ENCODE measurements at places on chromosomes 1 and 21.

GRCh38 chr1:229461032-229461668 lies 27.3 kb upstream of the ACTA1 start:
- no peak for DNase-seq

GRCh38 chr1:59487335-59488031 lies 190.6 kb downstream of the FGGY start:
- no peak for DNase-seq

- DNase-seq, result no peak
Measured at GRCh38 chr1:114103992-114104391, 49.7 kb downstream of the SYT6 start.

DNA sequence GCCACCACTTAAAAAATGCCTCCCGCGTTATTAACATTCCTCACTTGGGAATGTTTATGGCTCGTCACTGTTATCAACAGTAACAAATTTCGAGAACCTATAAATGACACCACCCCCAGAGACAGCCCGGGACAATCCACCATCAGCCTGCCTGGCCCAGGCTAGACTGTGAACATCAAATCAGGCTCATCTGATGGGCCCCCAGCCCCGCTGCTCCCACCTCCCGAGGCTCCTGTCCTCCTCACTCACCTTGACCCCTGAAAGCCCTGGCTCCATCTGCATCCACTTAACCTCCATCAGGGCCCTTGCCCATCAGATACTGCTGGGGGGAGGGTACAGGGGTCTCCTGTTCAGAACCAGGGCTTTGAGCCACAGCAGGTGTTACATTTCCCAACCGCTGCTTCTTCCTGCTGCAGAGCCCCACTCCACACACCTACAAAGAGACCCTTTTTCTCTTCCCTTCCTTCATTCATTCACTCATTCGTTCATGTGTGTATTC lies 156.5 kb upstream of the VAMP3 start:
- DNase-seq, result no peak

DNA sequence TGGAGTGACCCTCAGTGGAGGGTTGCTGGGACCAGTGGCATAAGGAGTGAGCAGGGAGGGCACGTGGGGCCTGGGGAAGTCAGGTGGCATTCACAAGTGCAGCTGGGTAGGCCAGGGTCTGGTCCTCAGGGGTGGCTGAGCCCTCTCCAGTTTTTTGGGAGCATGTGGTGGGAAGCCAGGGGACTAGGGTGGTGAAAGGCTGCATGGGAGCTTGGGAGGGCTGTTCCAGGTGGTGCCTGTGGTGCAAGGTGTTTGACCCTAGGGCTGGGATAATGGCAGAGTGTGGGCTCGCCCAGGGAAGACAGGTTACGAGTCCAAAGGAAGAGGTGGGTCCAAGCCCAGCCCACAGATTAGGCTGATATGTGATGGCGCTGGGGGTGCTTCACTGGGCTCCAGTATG lies 30.5 kb downstream of the MAN1C1 start:
- no peak for DNase-seq

- DNase-seq, result no peak
Measured at GRCh38 chr1:108154314-108154713, 45.8 kb downstream of the SLC25A24 start.

- DNase-seq, result no peak
Measured at GRCh38 chr1:208272311-208272710, 28.1 kb upstream of the PLXNA2 start.

DNA sequence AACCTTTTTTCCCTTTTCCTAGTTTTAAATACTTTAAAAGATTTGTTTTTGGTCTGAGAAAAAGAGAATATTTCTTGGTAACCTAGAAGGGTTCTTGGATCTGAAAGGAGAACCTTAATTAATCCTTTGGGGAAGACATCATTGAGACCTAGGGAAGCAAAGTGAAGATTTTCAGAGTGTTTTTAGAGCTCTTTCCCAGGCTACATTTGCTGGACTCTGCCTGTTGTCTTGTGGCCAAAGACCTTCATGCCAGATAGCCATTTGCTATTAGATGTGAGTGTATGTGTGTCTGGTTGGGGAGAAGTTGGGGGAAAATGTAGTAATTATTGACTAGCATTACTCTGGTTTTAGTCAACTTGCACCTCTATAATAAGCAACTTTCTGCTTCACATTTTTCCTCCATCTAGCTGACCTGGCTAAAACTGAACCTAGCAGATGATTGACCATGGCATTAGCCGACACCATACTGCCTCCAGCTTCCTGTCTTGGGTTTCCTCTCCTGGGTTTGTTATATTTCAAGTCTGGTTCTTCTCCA lies 239.1 kb downstream of the USP25 start:
- DNase-seq, result no peak

- no peak for DNase-seq
Measured at GRCh38 chr1:117573386-117574023, 32.3 kb upstream of the TENT5C start.

DNA sequence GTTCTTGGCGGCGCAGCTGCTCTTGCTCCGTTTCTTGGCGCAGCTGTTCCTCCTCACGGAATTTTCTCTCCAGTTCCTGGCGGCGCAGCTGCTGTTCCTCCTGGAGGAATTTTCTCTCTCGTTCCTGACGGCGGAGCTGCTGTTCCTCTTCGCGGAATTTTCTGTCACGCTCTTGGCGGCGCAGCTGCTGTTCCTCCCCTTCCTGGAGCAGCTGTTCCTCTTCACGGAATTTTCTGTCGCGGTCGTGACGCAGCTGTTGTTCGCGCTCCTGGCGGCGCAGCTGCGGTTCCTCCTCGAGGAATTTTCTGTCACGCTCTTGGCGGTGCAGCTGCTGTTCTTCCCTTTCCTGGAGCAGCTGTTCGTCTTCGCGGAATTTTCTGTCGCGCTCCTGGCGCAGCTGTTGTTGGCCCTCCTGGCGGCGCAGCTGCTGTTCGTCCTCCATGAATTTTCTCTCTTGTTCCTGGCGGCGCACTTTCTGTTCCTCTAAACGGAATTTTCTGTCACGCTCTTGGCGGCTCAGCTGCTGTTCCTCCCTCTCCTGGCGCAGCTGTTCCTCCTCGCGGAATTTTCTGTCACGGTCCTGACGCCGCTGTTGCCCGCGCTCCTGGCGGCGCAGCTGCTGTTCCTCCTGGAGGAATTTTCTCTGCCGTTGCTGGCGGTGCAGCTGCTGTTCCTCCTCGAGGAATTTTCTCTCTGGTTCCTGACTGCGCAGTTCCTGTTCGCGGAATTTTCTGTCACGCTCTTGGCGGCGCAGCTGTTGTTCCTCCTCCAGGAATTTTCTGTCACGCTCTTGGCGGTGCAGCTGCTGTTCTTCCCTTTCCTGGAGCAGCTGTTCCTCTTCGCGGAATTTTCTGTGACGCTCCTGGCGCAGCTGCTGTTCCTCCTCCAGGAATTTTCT lies 7.0 kb downstream of the TCHH start:
- DNase-seq, result no peak

DNA sequence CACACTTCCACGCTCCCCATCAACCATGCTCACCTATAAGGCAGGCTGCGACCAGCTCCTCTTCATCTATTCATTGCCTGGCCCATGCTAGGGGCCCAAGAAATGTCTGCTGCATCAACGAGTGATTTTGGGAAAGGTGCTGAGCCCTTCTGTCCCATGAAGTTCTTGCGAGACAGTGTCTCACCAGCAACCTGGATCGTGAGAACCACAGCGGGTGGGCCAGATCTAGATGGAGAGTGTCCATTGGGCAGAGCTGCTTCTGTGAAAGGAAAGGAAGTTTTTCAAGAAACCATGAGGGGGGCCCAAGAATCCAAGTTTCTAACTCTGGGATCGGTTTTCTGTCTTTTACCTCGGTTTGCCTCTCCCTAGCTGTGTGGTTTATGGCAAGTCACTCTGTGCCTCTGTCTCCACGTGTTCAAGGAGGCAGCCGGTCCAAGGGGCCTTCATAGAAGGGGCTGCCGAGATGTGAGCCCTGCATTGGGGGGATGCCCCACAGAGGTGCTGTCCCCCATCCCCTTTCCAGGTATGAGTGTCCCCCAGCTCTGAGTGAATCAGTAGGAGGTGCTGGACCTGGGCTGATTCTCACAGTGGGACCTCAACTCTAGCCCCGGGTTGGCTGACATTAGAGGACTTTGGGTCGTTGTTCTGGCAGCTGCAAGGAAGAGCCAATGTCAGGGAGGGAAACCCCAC lies 8.3 kb upstream of the PADI1 start:
- DNase-seq, result no peak

DNA sequence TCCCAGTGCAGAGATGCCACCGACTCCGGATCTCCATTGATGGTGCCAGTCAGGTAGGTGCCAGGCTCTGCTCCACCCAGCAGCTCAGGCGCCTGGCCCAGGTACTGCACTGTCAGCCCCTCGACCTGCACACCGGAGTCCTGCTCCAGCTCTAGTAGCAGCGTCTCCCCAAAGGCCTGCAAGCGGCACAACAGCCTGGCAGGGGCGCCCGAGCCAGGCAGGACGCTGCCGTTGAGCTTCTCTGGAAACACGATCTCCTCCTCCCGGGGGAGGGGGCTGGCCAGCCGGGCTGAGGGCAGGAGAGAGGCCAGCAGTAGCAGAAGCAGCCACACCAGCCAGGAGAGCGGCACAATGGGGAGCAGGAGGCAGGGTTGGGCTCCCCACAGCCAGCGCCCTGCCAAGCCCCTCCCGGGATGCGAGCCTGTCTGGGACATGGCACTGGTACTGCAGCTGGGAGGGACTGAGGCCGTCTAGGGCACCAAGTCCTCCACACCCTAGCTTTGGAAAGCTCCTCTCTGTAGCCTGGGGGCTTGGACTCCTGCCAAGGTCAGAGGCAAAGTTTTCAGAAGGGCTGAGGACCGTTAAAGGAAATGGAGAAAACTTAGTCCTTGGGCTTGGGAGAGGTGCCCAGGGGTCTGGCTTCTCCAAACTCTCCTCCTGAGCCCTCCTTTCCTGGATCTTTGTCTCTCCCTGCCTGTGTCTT lies 509 bp downstream of the ADAMTS4 start:
- no peak for DNase-seq

Measured in stimulated activated CD4-positive, alpha-beta T cell treated with anti-CD3 and anti-CD28 coated beads, TNF-alpha, amount 100 ng/mL, for 1 hour (primary cell).